ENCODE measurements at places on chromosomes 11 and 22.

DNA sequence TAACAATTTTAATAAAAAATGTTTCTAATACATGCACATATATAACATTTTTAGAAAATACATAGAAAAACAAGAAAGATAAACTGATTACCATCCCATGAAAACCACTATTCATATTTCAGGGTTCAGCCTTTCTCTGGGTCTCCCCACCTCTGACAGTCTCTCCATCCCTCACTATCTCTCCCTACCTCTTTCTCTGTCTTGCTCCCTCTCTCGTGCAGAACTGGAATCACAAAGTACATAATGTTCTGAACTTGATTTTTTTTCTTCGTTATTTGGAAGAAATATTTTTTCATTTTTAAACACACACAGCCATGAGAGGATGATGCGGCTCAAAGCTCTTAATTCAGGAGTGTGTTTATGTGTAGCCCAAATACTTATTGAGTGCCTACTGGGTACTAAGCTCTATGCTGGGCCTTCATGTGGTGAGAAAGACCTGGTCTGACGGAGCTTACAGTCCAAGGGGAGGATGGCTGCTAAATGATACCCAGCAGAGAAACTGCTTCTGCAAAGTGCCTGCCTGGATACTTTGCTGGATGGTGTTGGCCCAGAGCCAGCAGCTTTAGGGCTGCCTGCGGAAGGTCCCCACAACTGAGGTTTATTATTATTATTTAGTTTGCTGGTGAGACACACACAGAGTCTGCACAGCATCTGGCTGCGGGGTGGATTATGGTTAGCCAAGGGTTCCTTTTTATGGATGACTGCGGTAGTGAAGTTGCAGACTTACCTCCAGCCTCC is 42.6 kb downstream of the SC5D start:
- no peak for DNase-seq

GRCh38 chr22:36277482-36278291 is 24.8 kb downstream of the APOL1 start:
- peak; percentile 39 for DNase-seq

- no peak for DNase-seq
Observed at GRCh38 chr11:117859061-117859460, 17.4 kb downstream of the FXYD6 start.

- no peak for DNase-seq
Observed at GRCh38 chr11:74195828-74196227, 24.7 kb downstream of the PPME1 start.

DNA sequence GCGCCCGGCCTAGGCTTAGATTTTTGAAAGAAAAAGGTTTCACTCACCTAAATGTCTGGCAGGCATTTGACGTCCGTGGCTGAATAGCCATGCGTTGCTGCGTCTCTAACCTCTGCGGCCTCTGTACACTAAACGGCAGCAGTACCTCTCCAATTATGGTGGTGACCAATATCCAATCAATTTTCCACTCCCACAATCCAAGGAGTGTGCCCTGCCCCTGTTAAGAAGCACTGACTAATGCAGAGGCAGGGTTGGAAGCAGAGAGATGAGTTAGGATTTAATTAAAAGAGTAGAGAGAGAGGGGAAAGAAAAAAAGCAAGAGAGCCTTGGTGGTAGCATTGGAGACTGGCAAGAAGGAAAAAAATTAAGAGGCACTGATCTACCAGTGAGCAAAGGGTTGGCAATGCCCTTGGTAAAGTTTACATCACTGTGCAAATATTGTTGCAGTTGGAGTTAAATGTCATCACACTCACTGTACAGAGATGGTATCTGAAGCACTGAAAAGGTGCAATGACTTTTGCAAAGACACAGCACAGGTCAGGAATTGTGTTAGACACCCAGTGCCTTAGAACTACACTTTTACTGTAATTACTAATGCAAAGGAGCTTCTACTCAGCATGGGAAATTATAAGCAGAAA is 526.7 kb downstream of the NTM start:
- DNase-seq = no peak

GRCh38 chr11:112734207-112734606 is 227.0 kb upstream of the NCAM1 start:
- DNase-seq = no peak

DNA sequence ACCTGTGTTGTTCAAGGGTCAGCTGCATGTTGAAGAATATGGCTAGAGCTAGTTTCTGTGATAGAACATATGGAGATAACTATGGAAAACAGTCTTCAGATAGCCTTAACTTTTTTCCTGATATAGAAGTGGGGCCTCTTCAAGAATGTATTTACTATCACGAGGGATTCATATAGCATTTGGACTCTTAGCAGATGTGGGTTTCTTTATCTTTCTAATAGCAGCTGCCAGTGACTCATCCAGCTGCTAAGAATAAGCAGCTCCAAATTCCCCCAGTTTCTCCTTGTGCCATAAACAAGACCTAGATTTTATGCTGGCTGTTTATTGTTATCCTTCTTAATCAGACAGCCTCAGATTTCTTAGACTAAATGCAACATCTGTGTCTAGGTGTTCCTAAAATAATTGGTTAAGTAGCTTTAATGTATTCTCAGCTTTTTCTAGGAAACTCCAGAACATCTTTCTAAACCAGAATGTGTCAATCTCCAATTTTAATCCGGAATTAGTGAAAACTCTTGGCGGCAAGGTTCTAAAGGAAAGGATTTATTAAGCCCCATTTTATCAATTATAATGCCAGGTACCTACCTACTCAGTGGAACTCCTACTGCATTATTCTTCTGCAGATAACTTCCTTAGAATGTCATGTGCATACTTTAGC is 119.8 kb downstream of the CSTPP1 start:
- DNase-seq = peak; percentile 44

GRCh38 chr11:4891996-4892640 is 10.4 kb downstream of the OR51T1 start:
- DNase-seq = peak; percentile 75

GRCh38 chr22:19612866-19613572 is 88.8 kb upstream of the CLDN5 start:
- DNase-seq = no peak

DNA sequence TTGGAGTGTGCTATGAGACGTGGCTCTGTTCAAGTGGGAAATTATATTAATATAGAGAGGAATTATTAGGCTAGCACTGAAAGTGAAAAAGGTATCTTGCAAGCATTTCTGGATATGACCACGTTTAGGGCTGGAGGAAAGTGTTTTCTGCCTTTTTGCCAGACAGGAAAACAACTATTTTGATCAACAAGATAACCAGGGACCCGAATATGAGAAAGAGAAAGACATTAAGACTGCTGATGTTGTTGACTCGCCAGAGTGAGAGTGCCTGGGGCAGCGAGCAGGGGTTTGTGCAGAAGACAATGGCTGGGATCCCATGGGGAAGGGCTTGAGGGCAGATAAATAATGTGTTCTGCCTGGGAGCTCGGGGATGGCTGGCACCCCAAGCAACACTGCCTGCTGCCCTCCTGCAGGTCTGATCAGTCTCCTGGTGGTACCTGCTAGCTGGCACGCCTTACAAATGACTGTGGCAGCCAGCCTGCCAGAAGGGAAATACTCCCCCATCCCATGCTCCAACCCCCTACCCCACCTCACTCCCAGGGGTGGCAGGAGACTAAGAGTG is 23.1 kb upstream of the CHST1 start:
- no peak for DNase-seq

DNA sequence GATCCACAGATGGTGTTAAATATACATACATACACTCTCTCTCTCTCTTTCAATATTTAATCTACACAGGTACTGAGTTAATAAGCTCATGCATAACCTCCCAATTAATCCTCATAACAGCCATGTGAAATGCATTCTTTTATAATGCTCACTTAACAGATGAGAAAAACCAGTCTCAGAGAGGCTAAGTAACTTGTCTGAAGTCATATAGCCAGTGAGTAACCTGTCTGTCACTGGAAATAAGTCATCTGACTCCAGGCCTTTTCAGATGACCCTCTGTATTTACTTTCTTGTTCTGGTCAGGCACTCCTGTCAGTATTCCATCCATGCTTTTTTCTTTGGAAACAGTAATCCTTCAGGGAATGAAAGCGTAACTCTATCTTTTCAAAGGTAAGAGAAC is 594.0 kb upstream of the TENM4 start:
- no peak for DNase-seq

- peak; percentile 44 for DNase-seq
Observed at GRCh38 chr11:75625991-75626888, 42.6 kb downstream of the MAP6 start.

- DNase-seq = peak; percentile 83
Observed at GRCh38 chr11:86174101-86175046, 70.2 kb upstream of the EED start.

- no peak for DNase-seq
Observed at GRCh38 chr11:3155691-3156258, 9.3 kb downstream of the OSBPL5 start.

DNA sequence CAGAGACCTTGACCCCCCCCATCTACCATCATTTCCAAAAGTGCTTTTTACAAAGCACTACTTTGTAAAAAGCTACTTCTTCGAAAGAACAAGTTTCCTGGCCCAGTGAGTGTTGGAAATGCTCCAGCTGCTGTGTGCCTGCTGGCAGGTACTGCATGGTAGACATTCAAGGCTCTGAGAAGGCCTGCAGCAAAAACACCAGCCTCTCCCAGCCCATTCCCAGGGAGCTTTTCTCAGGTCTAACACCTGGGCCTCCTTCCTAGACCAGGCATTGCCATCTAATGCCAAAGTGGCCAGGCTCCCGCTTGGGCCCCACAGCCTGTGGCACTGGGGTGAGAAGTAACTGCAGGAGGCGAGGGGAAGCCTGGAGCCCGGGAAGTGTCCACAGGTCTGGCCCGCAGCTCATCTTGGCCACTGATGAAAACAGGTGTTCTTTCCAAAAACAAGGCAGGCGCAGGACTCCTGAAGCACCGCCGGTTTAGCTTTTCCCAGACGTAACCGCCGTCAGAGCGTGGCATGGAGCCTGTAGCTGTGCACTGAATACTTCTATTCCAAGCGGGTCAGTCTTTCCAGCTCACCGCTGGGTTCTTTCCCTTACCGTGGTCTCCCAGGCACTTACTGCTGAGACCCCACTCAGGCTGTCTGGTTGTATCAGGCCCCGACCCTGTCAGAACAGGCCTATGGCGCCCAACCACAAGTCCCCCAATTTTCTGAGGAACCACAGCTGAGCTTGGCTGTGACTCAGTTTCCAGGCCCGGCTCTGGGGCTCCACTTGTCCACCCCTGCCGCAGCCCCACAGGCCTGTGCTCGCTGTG is 1.2 kb upstream of the TCIRG1 start:
- DNase-seq = no peak

- no peak for DNase-seq
Observed at GRCh38 chr11:101096036-101096704, 33.4 kb downstream of the PGR start.
